Hematopoietic multipotent progenitor cell treated with erythropoietin and hydrocortisone succinate and interleukin-3 and kit ligand, for 8 days (in vitro differentiated cells): ENCODE measurements at places on chromosomes 2 and 18.

- no peak for DNase-seq
Measured at GRCh38 chr18:77001979-77002378, 130.6 kb downstream of the MBP start.

GRCh38 chr2:212686285-212686895, 147.8 kb upstream of the ERBB4 start:
- peak; percentile 61 for DNase-seq

DNA sequence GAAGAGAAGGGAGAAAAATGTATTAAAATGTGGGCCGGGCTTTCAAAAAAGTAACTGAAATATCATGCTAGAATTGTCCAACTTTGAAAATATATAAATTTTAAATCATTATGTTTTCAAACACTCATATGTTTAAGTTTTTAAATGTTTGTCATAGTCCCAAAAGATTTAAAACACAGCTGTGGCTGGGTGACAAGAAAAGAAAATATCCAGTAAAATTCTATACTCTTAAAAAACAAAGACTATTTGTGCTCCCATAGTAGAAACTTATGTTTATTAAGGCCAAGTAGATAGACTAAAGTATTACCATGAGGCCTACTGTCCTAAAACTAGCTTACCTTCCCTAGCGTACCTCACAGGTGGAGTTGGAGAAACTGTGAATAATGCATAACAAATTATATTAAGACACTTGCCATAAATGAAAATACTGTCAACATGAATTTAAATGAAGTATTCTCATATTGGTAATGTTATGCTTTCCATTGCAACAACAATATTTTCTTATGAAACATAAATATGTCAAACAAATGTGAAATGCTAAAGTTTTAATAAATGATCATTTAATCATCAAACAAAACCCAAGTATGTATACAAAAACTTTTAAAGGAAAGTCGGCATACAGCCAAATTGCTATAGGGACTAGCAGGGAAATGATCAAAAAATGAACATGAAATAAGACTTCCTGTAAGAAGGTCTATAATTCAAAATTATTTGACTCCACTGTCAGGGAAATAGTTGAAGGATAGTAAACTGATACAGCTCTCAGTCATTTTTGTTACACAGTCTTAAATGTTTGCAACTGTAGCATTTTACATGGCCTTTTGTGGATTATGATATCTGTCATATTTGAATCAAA, 13.4 kb downstream of the MEIS1 start:
- no peak for DNase-seq

DNA sequence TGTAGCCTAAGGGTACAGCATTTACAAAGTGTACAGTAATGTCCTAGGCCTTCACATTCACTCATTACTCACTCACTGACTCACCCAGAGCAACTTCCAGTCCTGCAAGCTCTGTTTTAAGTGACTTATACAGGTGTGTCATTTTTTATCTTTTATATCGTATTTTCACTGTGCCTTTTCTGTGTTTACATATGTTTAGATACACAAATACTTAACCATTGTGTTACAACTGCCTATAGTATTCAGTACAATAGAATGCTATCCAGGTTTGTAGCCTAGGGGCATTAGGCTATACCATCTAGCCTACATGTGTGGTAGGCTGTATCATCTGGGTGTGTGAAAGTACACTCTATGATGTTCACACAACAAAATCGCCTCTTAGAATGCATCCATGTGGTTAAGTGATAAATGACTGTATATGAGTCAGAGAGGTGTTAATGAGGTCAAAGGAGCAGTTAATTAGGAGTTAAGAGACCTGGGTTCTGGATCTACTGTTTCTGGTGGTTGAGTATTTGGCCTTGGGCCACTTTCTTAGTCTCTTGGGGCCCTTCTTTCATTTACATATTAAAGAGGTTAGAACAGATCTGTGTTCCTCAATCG, 149.1 kb downstream of the GREB1L start:
- DNase-seq = no peak

DNA sequence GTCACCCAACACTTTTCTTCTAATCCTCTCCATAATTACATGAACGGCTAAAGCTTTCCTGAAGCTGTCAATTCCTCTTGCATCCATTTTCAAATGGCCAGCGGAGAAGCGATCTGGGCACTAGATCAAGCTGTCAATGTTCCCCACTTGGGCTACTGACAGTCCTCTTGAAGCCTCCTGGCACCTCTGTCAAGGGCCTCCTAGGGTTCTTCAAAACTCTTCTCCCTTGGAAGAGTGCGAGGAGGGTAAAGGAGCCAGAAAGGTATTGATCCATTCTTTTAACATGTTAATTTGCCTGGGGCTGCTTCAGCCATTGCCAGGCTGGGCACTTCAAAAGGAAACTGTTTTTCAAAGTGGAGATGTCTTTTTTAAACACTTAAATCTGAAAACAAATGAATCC, 19.8 kb downstream of the EPHA4 start:
- DNase-seq = no peak

DNA sequence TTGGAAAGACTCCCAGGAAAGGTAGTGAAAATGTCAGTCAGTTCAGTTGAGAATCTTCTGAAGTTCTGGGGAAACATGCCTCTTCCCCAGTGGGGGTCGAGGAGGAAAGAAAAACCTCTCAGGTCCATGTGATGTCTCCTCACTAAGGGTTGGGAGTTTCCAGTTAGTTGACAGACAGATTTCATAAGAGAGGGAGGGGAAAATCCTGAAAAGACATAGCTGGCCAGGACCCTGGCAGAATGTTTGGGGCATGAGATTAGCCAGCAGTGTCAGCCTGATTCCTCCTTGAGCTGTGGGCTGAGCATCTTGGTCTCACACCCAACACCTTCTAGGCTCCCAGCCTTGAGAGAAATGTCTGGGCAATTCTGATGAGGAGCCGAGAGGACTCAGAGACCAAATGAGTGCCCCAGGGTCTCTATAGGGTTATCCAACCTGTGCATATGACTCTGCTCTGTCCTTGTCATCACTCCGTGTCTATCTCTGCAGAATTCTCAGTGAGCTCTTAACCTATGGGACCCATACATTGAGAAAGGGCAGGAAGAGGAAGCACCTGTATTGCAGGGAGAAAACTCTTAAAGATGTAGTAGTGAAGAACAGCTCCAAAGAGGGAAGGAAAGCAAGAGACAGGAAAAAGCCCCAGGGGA, 13.9 kb downstream of the BMP10 start:
- DNase-seq = no peak

DNA sequence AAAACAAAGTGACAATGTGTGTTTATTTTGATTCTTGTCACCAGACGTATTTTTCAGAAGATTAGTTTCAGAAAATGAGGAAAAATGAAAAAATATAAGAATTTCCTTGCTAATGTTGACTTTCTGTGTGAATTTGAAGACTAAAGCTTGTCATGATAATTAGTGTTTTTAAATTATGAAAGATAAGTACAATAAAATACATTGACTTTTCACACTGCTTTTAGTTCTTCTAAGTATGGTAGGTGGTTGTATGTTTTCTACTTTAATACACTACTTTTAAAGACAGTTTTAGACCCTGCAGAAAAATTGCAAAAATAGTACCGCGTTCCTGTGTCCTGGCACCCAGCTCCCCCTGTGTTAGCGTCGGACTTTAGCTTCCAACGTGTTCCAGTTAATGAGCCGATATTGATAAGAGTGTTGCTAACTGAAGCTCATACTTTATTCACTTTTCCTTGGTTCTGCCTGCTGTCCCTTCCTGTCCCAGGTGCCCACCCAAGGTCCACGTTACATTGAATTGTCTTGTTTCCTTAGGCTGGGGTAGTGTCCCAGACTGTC, 695 bp downstream of the RBFA start:
- peak; percentile 30 for DNase-seq

GRCh38 chr2:64779117-64779690, 125.5 kb upstream of the SERTAD2 start:
- no peak for DNase-seq

- DNase-seq = no peak
Measured at GRCh38 chr2:37644191-37644590, 27.3 kb downstream of the CDC42EP3 start.

- no peak for DNase-seq
Measured at GRCh38 chr2:234995332-234996068, 43.7 kb downstream of the SH3BP4 start.

GRCh38 chr2:123913143-123913735, 111.8 kb upstream of the CNTNAP5 start:
- peak; percentile 49 for DNase-seq

- no peak for DNase-seq
Measured at GRCh38 chr18:384897-385296, 115.6 kb downstream of the COLEC12 start.

GRCh38 chr2:225293638-225294037, 105.9 kb upstream of the NYAP2 start:
- DNase-seq = no peak

GRCh38 chr2:39975476-39976020, 196.5 kb upstream of the THUMPD2 start:
- no peak for DNase-seq

DNA sequence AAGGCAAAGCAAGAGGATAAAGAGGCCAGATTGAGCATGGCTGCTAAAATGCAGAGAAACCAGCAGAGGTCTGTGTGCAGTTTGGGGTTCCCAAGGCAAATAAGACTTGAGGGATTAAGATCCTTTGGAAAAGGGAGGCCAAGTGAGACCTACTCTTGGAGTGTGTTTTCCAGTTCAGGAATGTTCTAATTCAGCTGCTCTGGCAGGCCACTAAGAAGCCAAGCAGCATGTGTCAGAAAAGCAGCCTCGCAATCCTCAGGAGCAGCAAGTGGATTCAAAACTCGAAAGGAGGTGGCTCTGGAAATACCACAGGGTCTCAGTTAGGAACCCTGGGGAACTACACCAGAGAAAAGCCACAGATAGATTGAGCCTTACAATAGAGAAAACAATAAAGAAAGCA, 569.2 kb downstream of the METTL4 start:
- DNase-seq = no peak

DNA sequence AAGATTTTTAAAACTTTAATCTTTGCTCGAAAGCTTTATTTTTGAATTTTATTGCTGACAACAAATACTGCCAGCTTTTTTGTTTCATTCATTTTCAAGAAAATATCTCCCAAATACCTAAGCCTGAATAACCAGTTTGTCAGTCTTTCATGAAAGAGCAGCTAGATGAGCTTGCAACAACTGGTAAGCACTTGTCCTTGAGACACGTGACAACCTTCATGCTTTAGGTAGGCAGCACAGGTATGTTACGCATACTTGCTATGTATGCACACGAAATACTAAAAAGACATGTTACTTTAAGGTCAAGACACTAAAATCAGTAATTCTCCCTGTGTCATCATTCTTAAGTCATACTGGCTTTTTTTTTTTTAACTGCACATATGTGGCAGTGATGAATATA, 12.3 kb downstream of the CEBPZ start:
- no peak for DNase-seq

GRCh38 chr18:76725445-76725844, 96.9 kb upstream of the ZNF236 start:
- no peak for DNase-seq

DNA sequence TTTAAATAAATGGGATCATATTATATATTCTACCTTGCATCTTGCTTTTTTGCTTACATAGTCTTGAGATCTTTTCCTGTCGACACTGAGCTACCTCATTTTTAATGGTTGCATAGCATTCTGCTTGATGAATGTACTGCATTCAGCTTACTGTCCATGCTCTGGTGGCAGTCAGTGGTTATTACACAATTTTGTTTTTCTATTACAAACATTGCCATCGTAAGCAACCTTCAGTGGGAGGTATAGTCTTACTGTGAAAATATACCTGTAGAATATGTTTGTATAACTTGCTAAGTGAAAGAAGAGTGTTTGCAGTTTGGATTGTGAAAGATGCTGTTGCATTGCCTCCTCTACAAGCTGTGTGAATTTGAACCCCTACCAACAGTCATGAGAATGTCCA, 43.4 kb downstream of the UBXN4 start:
- no peak for DNase-seq

- no peak for DNase-seq
Measured at GRCh38 chr2:105783972-105784371, 39.3 kb downstream of the NCK2 start.

- DNase-seq = no peak
Measured at GRCh38 chr2:70807102-70807827, 13.1 kb downstream of the CLEC4F start.

DNA sequence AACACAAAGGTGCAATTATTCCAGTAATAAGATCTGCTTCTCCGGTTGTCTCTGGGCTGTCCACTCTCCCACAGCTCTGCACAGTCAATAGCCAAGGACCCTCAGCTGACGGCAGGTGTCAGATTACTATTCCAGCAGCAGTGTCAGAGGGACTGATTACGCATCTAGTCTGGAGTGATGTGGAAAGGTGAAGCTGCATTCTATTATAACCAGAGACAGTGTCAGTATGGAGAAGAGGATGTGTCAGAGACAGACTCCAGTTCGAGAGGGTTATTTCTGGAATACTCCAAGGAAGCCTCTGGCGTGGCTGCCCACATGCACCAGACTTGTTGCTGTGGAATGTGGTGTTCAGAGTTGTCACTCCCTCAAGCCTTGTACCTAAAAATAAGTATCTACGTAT, 163.6 kb upstream of the TMEM200C start:
- no peak for DNase-seq

GRCh38 chr2:120947982-120948661, 212.5 kb downstream of the GLI2 start:
- no peak for DNase-seq

DNA sequence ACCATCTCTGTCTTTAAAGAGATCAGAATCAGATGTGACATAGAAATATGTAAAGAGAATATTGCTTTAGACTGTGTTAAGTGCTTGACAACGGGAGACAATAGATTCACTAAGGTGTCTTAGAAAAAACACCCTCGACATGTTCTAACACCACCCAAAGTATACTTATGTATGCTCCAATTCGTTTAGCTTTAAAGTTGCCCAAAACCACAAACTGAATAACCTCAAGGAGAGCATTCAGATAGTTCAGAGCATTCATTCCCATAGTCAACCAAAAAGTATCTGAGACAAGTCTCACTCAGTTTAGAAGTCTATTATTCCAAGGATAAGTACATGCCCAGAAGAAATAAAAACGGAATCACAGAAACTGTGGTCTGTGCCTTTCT, 96.4 kb downstream of the KYNU start:
- DNase-seq = no peak

DNA sequence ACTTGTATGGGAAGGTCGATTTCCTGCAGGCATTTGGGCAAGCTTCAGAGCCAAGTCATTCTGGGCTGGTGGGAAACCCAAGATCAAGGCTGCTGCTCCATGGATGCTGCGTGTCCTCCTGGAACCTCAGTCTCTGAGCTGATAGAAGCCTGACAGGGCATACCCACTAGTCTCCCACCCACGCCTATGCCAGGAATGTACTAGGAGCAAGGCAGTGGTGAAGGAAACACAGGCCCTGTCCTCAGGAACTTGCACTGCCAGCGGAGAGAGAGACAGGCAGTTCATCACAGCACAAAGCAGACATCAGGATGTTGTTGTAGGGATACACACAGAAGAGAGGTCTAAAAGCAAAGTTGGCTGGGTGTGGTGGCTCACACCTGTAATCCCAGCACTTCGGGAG, 84.2 kb downstream of the PLB1 start:
- DNase-seq = no peak

GRCh38 chr2:88542668-88543067, 84.6 kb downstream of the EIF2AK3 start:
- DNase-seq = no peak

- no peak for DNase-seq
Measured at GRCh38 chr2:26491563-26492167, 13.7 kb upstream of the OTOF start.

GRCh38 chr2:49288113-49288705, 133.9 kb upstream of the FSHR start:
- no peak for DNase-seq

- no peak for DNase-seq
Measured at GRCh38 chr18:11320986-11321385, 171.6 kb upstream of the PIEZO2 start.
